ENCODE measurements at places on chromosomes 11 and 22.

GRCh38 chr11:35802221-35802620 is 139.6 kb downstream of the TRIM44 start:
- DNase-seq, result no peak

GRCh38 chr11:60150279-60150678 is 32.6 kb downstream of the MS4A6A start:
- no peak for DNase-seq

DNA sequence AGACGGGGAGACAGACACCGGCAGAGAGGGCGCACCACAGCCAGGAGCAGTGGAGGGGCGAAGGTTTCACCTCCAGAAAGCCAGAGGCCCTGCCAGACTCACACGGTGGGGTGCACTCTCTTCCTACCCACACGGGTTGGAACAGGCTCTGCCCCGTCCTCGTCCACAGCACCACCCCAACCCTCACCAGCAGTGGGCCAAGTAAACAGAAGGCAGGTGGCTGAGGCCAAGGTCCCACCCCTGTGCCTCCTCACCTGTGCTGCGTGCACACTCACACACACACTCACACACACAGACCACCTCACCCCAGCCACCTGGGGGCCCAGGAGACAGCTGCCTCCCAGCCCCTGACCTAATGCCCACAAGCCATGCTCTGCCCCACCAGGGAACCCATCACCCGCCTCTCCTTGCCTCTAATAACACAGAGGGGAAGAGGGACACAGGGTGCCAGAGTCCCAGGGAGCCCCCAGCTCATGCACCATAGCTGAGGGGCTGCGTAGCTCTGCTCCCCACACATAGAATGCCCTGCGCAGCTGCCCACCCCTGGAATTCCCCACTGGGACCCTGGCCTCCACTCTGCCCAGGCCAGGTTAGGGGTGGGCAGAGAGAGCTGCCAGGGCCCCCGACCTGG is 3.1 kb downstream of the CYB5R3 start:
- no peak for DNase-seq

- peak; percentile 54 for DNase-seq
Observed at GRCh38 chr22:43826142-43827002, 14.3 kb upstream of the EFCAB6 start.
